ENCODE measurements at places on chromosomes 2 and 18.

DNA sequence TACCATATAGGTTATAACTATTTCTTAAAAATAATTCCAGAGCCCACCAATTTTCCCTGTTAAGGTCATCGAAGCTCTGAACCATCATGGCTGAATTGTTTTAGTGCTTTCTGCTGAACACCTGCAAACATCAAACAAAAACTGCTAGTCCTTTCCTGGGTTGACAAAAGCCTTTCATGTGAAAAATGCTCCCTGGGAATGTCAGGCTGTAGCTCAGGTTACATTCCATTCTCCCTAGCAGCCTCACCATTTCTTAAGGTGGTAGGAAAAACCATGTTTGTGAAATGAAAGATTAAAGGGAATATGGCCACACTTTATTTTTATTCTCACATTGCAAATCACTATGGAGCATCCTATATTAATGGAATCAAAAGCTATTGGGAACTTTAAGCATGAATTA lies 5.7 kb downstream of the TCF4 start:
- no peak for DNase-seq

DNA sequence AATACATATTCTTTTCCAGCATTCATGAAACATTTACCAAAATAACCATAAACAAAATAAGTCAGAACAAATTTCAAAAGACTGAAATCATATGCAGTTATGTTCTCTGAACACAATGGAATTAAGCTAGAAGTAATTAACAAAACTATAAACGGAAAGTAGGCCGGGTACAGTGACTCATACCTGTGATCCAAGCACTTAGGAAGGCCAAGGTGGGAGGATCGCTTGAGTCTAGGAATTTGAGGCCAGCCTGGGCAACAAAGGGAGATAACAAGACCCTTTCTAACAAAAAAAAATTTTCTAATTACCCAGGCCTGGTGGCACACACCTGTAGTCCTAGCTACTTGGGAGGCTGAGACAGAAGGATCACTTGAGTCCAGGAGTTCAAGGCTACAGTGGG lies 14.9 kb downstream of the ATAD2B start:
- DNase-seq, result no peak

DNA sequence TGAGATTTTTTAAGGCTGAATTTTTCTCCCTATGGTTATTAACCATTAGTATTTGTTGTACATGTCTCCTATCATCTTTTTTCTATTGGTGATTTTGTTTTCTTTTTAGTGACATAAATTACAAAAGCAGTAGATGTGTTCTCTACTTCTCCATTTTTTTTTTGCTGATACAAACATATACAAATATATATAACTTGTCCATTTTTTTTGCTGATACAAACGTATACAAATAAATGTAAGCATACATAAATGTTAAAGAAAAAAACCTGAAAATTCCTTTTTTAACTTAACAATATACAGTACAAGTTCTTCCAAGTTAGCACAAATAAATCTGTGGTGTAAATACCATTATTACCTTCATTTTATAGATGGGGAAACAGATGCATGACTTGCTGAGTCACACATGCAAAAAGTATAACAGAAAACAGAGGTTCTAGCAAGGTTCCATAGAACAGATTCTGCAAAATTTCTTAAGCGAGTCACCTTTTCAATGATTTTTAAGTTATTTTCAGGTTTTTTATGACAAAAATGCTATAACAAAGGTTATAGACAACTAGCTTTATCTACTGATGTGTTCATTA lies 2.1 kb downstream of the MSGN1 start:
- no peak for DNase-seq

- no peak for DNase-seq
Measured at GRCh38 chr2:136344339-136344738, 226.4 kb upstream of the CXCR4 start.

DNA sequence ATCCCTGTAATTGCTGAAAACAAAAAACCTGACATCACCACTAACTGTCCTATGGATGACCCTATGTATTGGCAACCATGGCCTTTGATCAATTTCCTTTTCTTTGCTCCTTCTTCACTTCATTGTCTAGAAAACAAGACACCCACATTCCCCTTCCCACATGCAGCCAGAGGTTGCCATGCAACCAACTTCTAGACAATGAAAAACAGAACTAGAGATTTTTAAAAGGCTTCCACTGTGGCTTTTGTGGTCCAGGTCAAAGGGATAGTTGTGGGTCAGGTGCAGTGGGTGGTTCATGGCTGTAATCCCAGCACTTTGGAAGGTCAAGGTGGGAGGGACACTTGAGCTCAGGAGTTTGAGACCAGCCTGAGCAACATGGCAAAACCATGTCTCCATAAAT lies 139.3 kb upstream of the DOK6 start:
- DNase-seq, result no peak

DNA sequence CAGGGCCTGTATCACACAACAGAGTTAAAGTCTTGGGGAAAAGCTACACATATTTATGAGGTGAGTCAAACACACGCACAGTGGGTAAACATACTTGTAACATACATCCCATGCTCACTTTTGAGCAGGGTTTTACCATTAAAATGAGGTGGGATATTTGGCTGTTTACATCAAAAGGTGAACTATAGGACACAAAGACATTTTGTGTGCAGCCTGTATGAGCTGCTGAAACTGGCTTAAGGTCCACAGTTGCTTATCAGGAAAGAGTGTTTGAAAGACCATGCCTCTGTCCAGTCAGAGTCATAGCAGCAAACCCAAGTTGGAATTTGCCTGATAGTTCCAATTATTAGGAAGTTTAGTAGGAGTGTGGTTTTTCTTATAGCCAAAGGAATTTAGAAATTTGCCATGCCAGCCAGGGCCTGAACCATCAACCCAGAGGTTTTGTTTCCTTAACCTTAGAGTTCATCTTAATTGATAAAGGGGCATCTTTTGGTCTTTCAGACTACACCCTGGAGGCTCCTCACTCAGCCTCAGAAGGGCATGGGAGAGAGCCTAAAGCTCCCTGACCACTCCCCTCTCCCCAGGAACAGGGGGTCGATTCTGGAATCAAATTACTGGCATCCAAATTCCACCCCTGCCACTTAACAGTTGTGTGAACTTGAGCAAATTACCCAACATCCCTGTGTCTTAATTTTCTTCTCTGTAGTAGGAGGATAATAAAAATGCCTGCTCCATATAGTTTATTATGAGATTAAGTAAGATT lies 29.9 kb upstream of the L3MBTL4 start:
- DNase-seq, result no peak

GRCh38 chr18:65748321-65748720 lies 2.5 kb upstream of the CDH7 start:
- DNase-seq, result no peak

GRCh38 chr18:70293166-70293565 lies 4.3 kb downstream of the SOCS6 start:
- DNase-seq, result no peak

- DNase-seq, result no peak
Measured at GRCh38 chr2:136437461-136437860, 319.5 kb upstream of the CXCR4 start.

DNA sequence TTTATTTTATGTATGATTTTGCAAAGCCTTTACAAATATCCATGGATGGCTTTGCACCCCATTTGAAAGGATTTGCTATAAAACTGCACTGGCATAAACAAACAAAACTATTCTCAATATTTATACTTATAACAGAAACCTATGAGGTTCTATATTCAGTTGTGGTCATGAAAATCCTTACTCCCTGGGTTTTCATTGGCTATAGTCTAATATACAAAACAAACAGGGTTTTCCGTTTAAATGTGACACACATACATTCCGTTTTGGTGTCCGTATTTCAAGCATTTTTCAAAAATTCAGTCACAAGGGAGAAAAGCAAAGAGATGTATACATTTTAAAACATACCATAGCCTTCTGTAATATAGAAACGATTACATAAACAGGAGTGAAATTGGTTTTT lies 100.0 kb downstream of the TCF4 start:
- DNase-seq, result no peak

- no peak for DNase-seq
Measured at GRCh38 chr18:46581648-46582047, 75.4 kb downstream of the LOXHD1 start.

DNA sequence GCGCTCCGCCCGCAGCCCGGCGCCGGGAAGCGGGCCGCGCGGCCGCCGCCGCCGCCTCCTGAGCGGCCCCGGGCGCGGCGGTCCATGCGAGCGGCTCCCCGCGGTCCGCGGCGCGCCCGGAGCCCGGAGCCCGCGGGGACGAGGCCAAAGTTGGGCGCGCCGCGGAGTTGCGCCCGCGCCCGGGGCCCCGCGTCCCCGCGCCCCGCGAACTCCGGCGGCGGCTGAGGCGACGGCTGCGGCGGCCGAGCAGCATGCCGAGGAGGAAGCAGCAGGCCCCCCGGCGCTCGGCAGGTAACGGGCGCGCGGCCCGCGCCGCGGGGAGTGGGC lies 992 bp downstream of the TSHZ1 start:
- DNase-seq, result no peak

DNA sequence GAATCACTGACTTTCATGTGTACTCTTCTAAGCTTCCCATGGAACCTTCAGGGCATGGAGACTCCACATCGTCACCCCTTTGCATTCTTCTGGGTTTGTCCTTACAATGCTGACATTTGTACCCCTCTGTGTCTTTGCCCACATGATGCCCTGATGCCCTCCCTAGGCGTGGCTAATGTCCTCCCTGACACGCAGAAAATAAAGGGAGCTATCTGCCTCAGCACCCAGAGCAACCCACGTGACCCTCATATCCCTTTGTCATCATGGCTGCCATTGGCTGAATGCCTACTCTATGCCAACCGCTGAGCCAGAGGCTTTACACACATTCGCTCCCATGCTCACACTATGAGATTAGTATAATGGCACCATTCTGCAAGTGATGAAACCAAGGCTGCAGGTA lies 86.4 kb upstream of the KLHL29 start:
- no peak for DNase-seq

DNA sequence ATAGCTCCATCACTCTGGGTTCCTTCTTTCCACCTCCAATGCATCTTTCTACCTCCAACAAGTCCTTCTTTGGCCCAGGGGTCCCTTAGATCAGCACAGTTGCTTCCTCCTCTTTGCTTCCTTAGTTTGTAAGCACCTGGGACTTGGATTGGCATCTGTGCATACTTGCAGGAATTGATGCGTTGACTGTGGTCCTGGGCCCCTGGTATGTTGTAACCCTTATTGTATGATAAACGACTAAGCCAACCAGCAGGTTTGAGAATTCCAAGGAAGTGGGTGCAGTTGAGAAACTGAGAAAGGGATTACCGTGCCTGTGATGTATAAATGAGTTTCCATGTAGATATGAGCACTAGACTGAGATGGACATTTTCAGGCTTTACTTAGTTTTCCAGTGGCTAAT lies 55.9 kb downstream of the ARHGAP28 start:
- DNase-seq, result no peak

DNA sequence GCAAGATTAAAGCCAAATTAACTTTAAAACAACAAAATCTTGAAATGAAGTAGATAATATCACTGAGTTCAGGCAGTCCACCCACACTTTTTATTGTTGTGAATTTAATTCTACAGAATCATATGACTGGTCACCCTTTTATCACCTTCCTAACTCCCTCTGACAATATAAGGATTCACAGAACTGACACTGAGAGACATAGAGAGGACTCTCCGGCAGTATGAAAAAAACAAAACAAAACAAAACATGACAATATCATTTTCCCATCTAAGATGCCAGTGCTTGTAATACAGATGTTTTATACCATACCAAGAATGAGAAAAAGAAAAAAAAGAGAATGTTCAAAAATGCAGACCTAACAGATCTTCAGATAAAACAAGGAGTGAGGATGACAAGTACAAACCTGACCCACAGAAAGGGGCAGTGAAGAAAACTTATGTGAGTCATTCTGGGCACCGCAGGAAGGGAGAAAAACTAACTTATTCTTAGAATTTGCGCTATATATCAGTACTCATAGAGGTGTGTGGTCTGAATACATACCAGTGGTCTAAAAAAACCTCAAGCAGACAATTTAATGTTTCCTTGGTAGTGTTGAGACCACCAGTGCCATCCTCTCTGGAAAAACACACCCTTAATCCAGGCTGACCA lies 136.6 kb downstream of the ZAP70 start:
- DNase-seq, result no peak

DNA sequence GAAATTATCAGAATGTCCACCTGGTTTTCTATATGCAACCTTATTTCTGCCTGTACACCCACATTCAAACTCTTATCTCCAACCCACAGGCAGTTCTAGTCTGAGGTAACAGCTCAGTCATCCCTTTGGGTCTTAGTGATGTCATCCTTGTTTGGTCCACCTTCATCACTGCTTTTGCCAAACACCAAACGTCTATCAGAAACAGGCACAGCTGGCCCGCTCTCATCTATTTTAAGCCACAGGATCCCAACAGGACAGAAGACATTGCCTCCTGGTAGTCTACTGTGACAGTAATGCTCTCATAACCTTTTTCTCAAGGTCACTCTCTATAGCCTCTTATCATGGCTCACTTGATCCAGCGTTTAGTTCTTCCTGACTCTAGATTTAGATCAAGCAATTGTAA lies 99.0 kb upstream of the CHAC2 start:
- no peak for DNase-seq

- DNase-seq, result peak; percentile 29
Measured at GRCh38 chr18:28086670-28087552, 90.0 kb downstream of the CDH2 start.

GRCh38 chr2:233437439-233437955 lies 83.2 kb downstream of the DGKD start:
- no peak for DNase-seq

DNA sequence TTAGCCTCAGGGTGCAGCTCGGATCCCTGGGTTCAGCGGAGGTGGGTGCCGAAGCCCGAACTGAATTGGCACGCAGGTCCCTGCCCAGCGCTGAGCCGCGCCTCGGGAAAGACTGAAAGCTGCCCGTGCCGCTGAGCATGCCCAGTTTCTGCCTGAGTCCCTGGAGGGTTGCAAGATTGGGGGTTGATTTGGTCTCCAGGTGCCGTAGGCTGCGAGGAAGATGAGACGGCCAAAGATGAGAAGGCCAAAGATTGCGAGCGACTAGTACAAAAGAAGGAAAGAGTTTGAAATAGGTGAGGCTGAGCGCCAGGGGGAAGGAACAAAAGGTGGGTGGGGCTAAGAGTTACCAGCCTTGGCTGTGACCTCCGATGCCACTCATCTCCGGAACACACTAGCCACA lies 852 bp upstream of the KCNH7 start:
- no peak for DNase-seq

GRCh38 chr18:53114441-53114840 lies 774.4 kb downstream of the DCC start:
- no peak for DNase-seq

GRCh38 chr2:215680605-215681598 lies 245.0 kb upstream of the FN1 start:
- DNase-seq, result no peak
